Activated CD4-positive, alpha-beta memory T cell treated with anti-CD3 and anti-CD28 coated beads for 36 hours (primary cell): ENCODE measurements at places on chromosomes 2 and 18.
A peak's percentile ranks its signal among the peaks of the same experiment; 100 is the strongest.

DNA sequence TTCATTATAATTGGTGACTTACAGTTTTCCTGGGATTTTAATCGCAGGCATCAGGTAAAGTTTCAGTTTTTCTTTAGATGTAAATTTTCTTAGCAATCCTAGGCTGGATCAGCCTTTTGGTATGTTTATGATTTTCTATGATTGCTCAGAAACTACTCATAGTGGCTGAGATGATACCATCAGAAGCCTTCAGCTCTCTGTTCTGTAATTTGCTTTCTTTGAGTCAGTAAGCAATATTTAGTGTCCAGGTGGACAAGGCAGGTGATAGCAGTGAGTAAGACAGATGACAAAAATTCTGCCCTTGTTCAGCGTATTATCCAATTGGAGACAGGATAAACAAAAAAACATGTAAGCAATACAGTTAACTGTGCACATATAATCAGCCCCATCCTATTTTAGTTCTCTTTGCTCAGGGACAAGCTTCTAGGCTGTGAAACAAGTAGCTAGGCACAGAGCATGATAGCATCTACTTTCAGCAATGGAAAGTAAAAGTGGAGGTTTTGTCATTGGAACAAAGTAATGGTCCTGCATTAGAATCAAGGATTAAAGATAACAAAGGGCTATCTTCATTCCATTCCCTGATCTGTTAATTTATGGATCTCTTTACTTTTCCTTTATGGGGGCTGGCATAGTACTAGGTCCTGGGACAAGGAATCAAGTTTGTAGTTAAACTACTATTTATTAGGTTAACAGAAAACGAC is 100.8 kb downstream of the EPC2 start:
- no peak for DNase-seq

GRCh38 chr18:6057604-6058003 is 162.3 kb upstream of the TMEM200C start:
- no peak for DNase-seq

- no peak for DNase-seq
Measured at GRCh38 chr2:130869441-130870160, 32.9 kb downstream of the ARHGEF4 start.

DNA sequence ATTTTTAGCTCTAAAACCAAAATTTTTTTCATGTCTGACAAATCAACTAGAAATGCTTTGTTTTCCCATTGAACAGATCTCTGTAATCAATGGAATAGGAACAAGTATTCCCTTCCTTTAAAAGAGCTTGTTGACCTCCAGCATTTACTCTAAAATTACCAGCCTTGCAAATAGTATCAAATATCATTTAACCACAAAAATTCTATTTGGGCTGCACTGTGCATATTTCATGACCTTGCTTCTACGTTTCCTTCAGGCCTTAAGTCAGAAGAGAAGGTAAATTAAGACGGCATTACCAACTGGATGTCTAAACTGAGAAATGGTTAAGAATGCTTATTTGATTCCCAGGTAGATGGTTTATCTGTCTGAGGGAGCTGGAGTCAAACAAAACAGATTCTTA is 33.3 kb upstream of the NRXN1 start:
- no peak for DNase-seq

GRCh38 chr2:177397481-177398289 is 5.1 kb downstream of the AGPS start:
- DNase-seq = no peak

GRCh38 chr2:206260188-206261012 is 14.1 kb upstream of the ZDBF2 start:
- DNase-seq = no peak

GRCh38 chr18:35424356-35424755 is 47.2 kb upstream of the ZNF396 start:
- DNase-seq = no peak

GRCh38 chr2:189104934-189105333 is 74.6 kb downstream of the COL5A2 start:
- no peak for DNase-seq

- no peak for DNase-seq
Measured at GRCh38 chr2:120793682-120794403, 58.2 kb downstream of the GLI2 start.

DNA sequence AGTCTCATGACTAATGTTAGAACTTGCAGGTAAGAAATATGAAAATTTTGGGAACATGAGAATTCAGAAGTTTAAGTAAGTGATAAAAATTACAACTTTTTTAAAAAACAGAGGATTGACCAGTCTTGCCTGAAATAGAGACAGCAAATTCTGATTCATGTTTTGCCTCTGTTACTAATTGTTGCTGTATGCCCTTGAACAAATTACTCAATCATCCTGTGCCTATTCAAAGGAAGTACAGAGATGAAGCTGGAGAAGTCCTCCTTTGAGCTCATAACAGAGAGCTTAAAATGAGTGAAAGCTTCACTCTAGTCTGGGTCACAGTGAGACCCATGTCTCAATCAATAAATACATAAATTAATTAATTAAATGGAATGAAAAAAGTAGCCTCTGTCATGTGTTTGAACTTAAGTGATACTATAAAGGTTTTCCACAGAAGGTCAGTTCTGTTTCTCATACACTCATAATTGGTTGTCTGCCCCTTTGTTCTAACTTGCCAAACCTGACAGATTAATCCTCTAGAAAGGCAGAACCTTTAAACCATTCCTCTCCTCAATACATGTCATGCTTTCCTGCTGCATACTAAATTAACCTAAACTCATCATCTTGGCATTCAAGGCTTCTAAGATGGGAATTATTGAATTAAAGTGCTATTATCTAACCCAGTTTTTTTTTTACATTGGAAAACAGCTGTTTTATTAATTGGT is 374.6 kb upstream of the LRATD1 start:
- no peak for DNase-seq

DNA sequence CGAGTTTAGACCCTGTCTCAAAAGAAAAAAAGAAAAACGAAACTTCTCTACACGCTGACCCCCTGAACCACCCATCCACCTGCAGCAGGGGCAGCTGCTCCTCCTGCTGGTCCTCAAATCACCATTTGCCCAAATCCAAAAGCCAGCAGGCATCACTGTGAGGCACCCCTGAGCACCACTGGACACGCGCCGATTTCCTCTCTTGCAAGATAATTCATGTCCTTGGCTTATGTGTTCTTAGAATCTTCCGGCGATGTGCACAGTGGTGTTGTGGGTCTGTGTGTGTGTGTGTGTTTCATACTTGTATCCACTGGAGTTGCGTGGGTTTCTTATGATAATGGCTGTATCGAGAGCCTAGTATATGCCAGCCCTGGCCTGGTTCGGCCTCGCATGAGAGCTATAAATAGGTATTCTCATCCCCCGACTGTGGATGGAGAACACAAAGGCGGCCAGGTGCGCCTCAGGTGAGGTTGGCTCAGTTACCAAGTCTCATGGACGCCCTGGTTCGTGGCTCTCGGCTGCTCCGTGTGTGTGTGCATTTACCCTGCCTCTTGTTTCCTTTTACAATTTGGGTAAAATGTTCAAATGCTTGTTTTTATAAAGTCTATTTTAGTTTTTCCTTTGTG is 235.5 kb downstream of the HDAC4 start:
- DNase-seq = no peak

DNA sequence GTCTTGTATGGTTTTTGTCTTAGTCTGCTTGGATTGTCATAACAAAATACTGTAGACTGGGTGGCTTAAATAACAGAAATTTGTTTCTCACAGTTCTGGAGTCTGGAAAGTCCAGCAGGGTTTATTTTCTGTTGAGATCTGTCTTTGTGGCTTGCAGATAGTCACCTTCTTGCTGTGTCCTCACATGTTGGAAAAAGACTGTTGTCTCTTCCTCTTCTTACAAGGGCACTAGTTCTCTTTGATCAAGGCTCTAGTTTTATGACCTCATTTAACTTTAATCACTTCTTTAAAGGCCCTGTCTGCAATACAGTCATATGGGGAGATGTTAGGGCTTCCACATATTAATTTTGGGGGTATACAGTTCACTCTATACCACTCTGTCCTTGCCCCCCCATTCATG is 56.5 kb downstream of the NBEAL1 start:
- no peak for DNase-seq

- no peak for DNase-seq
Measured at GRCh38 chr18:56899660-56900059, 247.2 kb upstream of the BOD1L2 start.

GRCh38 chr2:46377666-46378560 is 80.7 kb downstream of the EPAS1 start:
- DNase-seq = no peak

GRCh38 chr2:100248971-100249370 is 73.3 kb downstream of the LONRF2 start:
- no peak for DNase-seq

DNA sequence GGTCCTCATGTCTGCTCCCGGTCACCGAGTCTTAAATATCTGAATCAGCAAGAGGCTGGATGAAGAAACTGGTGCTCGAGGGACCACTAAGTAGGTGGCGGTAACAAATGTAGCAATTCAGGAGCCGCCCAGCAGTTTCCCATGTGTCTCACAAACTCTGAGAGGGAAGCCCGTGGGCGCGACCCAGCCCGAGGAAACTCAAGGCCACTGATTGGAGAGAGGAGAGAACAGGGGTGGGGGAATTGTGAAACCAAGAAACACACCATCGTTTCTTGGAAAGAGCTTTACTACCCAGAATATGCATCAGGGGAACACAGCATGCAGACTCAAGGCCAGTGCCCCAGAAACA is 10.8 kb downstream of the MLPH start:
- no peak for DNase-seq

DNA sequence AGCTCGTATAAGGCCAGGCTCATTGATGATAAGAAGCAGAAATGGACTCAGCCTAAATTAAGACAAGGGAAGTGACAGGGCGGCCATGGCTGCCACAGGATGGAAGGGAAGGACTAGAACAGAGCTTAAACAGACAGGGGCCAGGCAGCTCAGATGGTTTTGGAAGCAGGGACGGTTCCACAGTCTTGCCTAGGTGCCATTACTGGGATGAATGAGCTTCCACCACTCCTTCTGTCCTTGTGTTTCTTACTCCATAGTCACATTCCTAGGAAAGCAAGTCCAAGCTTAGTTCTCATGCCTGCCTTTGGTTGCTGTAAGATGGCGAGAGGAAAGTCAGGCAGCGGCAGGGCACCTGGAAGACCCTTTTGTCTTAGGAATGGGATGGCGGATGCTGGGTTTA is 11.9 kb downstream of the GNLY start:
- no peak for DNase-seq

- no peak for DNase-seq
Measured at GRCh38 chr2:20400306-20400705, 46.6 kb upstream of the RHOB start.

- DNase-seq = no peak
Measured at GRCh38 chr2:215979620-215980019, 33.7 kb downstream of the MREG start.

- DNase-seq = no peak
Measured at GRCh38 chr18:33584548-33585430, 6.8 kb downstream of the ASXL3 start.

GRCh38 chr2:84971510-84972206 is 697 bp downstream of the KCMF1 start:
- DNase-seq = peak; percentile 74

- no peak for DNase-seq
Measured at GRCh38 chr2:192286093-192286701, 91.5 kb upstream of the TMEFF2 start.

DNA sequence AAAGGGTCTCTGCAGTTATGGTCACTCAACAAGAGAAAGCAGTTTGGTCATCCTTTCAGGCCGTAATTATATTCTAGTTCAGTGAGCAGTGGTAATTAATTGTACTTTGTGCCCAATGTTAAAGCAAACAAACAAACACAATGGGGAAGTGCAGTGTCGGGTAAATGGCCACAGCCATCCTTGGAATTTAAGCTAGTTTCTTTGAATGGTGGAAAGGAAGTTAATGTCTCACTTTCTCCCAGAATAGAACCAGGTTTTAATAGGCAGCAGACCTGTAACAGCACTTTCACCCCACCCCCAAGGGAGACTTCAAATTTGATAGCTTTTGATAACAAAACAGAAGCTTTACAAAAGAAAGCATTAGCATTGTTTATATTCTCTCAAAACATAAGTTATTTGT is 20.0 kb upstream of the ITGAV start:
- DNase-seq = no peak

- DNase-seq = no peak
Measured at GRCh38 chr2:8392098-8392866, 289.6 kb upstream of the ID2 start.

DNA sequence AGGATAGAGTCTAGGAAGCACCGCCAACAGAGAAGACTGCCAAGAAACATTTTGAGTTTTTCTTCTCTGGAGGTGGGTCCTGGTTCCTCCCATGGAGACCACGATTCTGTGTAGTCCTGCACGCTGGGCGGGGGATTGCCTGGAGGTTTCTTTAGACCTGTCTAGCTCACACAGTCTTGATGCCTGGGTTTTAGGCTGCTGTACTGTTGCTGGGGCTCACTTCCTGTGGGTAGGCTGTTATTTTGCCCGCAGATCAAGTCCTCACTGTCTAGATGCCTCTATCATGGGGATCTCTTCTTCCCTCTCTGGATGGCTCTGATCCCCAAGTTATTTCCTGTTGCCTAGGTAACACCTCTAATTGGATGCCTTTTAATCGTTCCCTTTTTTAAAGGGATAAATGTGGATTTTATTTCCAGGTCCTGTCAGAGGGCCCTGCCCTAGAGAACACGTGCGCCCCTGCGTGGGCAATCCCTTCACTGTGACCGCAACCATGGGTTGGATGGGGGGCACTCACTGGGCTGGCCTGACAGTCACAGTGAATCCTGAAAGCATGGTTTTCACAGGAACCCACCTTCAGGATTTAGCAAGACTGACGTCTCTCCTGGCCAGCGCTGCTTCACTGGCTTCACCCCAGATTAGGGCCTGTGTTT is 115.7 kb downstream of the MSH2 start:
- DNase-seq = no peak

DNA sequence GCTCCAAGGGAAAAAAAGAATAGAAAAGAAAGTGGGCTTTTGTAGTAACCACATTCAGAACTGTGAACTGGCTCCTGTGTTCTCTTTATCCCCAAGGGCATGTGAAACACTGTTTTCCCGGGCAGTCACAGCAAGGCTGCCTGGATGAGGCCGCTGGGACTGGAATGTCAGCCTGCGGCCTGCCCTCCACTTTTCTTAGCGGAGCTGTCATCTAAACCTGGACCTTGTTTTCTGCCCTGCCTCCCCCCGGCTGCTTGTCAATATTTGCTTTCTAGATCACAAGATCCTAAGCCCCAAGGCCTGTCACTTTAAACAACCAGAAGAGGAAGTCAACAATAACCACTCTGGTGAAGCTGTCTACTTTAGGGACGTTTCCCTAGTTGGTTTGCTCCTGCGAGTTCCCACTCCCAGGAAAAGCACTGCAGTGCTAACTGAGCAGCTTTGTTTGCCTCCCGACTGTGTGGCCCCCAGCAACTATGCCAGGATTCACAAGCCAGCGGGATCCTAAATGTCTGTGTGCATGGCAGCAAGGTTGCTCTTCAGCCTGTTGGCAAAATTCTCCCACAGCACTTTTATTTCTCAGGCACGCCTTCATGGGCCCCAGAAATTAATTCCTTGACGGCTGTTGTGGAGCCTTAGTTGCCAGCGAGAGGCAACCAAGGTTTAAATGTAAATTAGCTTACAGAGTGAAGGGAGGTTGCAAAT is 30.6 kb downstream of the SOWAHC start:
- no peak for DNase-seq

- no peak for DNase-seq
Measured at GRCh38 chr2:18514526-18515461, 45.7 kb downstream of the RDH14 start.
